ENCODE measurements at places on chromosomes 2 and 18. TPM values are rescaled to one million over a fixed set of nuclear protein-coding genes. Genes with fewer than 3 reads are reported as not detected.

Gene ARPC2
- total RNA-seq, result 146 TPM

Gene GALNT14
- total RNA-seq, result 4.2 TPM

DNA sequence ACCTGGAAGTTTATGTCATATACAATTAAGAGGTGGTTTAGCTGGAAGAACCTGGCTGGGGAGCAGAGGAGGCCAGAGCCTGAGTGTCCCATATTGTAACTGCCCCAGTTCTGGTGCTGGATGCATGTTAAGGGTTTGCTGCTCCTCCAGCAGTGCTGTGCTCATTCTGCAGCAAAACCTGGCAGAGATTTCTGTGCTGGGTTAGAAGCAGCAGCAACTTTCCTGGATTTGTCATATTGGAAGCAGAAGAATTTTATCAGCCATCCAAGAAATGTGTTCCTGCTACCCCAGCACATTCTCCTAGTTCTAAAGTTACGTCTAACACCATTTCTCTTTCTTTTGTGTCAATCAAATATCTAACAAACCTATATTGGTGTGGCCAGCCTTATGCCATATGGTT is 284.1 kb downstream of the TDRD15 start:
- no peak for DNase-seq

Gene SERPINB4
- not detected for total RNA-seq

Gene IL36B
- not detected for total RNA-seq

DNA sequence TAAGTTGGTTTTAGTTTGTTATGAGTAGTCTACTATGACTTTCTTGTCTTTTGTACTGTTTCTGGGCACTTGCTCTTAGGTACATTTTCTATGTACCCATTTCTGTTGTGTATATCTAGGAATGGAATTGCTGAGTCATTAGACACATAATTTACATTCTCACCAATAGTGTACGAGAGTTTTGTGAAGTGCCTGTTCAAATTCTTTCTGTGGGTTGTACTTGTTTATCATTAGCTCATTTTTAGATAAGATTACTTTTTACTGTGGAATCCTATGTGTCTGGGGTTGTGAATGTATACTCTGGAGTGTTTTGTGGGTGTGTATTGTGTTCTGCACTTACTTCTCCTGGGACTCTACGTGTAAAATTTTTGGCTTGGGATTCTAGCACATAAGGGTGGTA is 36.6 kb upstream of the CD28 start:
- no peak for DNase-seq

- no peak for DNase-seq
Observed at GRCh38 chr2:119292226-119292625, 68.6 kb downstream of the STEAP3 start.

GRCh38 chr2:64942693-64943092 is 46.5 kb upstream of the SLC1A4 start:
- no peak for DNase-seq

Measured in H7 (cell line).